Amniotic stem cell (primary cell): ENCODE measurements at places on chromosomes 6 and 20.

DNA sequence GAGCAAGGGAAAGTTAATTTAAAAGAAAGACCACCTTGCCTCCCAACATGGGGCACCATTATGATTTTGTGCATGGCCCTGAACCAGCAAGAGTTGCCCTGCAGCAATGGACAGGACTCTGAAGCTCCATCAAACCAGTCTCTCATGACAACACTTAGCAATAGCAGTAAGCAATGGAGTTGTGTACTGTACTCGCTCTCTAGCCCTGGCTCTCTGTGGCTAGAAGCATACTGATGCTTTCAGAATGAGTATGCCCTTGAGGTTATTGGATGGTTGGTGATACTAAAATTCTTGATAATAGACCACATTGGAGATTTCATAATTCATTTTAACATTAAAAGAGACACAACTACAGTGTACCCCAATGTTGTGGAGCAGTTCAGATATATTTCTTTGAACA lies 23.2 kb upstream of the LMBRD1 start:
- DNase-seq: no peak

DNA sequence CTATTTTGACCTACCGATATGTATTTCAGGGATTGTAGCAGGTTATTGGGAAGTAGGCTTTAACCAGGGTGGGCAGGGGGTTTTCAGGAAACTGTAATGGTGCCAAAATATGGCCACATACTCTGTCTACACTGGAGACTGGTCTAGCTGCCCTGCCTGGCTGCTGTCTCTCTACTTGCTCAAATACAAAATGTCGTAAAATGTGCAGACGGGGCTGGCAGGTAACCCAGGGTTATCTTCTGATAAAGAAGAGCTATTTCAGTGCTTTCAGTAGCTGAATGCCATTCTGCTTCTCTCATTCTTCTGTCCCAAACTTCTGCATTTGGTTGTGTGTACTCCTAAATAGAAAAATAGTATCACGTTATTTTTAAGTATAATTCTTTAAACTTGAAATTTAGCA lies 616.2 kb downstream of the EPM2A start:
- DNase-seq: no peak

DNA sequence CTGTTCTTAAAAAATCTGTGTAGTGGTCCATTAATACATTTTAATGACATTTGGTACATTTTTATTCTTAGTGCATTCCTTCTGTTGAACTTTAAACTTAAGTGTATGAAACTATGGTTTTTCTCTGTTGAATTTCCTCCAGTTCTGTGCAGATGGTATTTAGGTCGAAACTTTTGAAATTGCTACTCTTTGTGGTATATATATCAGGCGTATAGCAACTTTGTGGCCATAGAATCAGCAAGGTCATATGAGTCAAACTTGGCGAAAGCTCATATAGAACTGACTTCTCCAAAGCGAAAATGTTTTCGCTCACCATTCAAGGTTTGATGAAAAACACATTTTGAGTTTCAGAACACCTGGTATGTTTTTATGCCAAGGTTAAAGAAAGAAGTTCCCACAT lies 93.7 kb downstream of the MAP3K4 start:
- DNase-seq: no peak

DNA sequence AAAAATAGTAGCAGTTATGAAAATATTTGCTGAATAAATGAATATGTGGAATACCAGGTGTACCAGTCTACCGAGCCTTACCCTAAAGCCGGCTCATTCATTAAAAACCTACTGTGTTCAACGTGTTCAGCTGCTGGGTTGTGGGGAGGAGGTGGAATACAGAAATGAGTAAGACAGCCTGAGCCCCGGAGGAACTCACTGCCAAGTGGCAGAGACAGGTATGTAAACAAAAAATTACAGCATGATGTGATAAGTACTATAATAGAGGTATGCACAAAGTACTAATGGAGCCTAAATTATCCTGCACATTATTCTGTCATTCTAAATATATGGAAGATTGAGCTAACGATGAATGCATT lies 6.8 kb upstream of the ADTRP start:
- DNase-seq: no peak
